Stimulated activated CD4-positive, alpha-beta T cell treated with anti-CD3 and anti-CD28 coated beads, Interleukin-15, amount 100 ng/mL, for 48 hours (primary cell): ENCODE measurements at places on chromosomes 5 and 9.

DNA sequence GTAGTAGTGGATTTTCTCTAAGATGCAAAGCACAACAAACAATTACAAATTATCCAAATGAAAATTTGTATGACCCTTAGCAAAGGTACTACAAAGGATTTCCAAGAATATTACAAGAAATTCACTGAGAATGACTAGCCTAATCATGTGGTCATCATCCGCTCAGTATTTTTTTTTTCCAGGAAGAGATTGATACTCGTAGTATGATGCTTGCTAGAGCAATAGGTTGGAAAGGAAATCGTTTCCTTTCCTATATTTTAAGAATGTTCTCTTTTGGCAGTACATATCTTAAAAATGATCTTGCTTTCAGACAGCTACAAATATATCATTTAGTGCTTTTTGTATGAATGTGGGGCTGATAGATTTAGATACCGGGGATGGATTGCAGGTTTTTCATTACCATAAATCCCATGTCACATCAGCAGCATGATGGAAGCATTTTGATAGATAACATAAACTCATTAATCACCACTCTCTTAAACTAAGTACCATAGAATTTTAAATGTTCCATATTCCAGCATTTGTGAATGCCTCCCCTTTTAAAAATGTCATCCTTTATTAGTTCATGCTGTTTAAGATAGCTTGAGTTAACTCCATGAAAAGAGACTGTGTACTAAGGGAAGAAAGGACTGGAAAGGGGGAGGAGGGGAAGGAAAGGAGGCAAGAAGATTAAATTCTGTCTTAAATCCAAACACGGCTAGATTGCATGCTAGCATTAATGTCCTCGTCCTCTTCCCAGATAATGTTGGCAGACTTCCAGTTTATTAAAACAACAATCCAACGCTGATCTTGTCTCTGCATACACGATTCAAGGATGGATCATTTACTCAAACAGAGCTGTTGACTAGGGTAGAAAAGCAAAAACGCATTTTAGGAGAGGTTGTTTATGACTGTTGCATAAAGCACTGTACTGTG lies 311.7 kb upstream of the ZNF608 start:
- no peak for DNase-seq

DNA sequence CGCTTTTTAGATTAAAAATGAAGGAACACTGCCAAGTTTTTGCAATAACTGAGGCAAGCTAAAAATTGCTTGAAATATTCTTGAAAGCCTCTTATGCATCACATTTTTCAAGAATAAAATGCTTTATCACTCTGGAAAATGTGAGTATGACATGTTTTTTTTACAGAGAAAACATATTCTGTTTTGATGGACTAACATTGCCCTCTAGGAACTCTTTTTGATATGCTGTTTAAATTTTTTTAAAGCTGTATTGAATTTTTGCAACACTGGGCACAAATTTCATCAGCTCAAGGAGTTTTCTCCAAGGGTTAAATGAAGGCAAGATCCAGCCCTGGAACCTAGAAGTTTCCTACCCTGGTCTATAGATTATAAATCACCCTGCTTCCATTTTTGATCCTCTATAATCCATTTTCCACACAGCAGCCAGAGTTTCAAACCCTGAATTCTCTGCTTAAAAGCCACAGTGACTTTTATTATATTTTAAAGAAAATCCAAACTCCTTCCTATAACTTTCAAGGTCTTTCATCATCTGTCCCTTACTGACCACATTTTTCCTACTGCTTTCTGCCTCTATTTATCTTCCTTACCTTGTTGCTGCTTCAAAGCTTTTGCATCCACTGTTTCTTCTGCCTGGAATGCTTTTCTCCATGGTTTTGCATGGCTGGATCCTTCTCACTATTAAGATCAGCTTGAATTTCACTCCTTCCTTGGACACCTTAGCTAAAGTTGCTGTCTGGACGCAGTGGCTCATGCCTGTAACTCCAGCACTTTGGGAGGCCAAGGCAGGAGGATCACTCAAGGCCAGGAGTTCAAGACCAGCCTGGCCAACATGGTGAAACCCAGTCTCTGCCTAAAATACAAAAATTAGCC lies 60.9 kb downstream of the IL31RA start:
- DNase-seq = no peak

DNA sequence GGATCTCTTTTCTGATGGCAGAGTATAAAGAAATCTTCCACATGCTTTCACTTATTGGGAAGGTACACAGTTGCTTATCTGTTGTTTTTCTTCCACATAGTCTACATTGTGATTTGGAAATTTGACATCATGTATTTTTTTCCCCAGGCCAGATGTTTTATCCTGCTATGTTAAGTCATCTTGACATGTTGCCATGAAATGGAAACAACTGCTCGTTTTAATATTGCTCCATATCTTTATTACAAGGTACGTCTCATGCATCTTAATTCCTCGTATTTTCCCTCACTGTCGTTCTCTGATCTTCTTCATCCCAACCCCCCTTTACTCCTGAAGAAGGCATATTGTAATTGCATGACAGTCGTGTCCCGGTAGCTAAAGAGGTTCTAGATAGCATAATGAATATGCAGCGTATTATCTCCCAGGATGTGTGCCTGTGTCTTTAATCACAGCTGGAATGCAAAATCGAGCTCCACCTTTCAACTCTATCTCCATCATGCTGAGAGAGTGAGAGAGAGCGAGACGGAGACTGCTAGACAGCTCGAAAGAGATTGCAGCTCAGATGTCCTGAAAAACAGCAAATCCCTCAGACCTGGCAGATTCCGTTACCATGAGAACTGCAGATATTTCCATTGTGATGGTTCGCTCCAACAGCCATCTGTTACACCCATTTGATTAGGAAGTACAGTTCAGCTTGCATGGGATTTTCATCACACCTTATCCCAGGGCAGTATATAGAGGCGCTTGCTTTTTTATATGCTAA lies 281.7 kb downstream of the TMEM38B start:
- no peak for DNase-seq

DNA sequence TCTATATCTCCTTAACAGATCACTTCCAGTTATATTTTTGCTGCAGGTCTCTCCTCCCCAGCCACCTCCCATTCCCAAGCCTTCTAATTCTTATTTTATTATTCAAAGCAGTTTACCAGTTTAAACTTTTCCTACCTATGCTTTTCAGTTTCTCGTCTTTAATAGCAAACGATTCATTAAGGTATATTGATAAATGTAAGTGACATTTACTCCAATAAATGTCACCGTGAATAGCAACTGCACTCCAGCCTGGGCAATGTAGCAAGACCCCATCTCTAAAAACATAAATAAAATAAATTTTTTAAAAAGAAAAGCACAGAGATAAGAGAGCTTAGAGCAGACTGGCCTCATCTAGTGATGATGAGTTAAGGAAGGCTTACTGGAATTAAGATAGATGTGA lies 42.6 kb downstream of the ARRDC3 start:
- no peak for DNase-seq

GRCh38 chr9:33375841-33376321 lies 26.5 kb downstream of the AQP7 start:
- DNase-seq = no peak

DNA sequence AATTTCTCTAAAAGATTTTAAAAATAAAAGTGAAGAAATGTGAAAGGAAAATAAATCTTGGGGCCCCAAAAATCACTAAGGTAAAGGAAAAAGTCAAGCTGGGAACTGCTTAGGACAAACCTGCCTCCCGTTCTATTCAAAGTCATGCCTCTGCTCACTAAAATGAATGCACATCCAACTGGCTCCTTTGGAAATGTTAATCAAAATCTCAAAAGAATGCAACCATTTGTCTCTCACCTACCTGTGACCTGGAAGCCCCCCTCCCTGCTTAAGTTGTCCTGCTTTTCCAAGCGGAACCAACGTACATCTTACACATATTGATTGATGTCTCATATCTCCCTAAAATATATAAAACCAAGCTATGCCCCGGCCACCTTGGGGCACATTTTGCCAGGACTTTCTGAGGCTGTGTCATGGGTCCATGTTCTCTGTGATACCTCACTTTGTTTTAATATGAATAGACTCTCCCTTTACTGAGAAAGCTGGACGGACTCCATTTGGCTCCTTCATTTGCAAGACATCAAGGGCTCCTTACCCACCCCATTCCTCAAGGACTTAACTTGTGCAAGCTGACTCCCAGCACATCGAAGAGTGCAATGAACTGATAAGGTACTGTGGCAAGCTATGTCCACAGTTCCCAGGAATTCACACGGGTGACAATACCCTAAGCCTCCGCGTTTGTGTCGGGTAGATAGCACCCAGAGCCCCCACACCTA lies 164.3 kb downstream of the SMC2 start:
- DNase-seq = no peak

DNA sequence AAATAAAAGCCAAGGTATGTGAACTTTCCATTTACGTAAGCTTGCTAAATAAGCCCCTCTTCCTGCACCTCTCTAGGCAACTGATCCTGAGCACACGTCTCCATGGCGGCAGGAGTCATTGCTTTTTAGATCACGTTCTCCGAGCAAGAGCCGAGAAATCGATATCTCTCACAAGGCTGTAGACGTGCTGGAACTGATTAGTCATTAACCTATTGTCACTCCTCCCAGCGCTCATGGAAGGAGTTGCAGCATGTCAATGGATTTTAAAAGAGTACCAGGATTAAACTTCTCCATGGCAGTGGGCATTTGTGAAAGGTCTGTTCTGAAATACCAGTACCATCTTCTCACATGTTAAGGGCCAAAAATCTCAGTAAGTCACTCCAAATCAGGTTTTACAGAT lies 4.7 kb upstream of the ADCY2 start:
- no peak for DNase-seq

DNA sequence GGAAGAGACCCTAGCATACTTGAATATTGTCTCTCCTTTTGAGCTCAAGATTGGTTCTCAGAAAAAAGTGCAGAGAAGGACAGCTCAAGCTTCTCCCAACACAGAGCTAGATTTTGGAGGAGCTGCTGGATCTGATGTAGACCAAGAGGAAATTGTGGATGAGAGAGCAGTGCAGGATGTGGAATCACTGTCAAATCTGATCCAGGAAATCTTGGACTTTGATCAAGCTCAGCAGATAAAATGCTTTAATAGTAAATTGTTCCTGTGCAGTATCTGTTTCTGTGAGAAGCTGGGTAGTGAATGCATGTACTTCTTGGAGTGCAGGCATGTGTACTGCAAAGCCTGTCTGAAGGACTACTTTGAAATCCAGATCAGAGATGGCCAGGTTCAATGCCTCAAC lies 9.5 kb downstream of the RNF14 start:
- DNase-seq = no peak

DNA sequence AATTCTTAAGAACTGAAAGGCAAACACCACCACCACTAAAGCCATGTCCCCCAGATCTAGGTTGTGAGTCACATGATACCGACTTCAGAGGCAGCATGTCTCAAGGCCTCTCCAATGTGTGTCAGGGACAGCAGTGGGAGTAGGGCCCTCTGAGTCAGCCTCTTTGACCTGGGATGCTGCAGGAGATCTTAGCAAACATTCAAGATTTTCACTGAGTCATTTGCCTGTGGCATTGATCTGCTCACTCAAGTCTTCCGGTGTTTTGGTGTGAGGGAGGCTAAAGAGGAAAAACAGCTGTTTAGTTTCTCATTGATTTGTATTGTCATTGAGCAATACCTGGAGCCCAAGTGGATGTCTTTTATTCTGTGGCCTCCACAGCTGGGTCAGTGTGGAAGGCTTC lies 36.1 kb downstream of the TMC1 start:
- DNase-seq = peak; percentile 34

DNA sequence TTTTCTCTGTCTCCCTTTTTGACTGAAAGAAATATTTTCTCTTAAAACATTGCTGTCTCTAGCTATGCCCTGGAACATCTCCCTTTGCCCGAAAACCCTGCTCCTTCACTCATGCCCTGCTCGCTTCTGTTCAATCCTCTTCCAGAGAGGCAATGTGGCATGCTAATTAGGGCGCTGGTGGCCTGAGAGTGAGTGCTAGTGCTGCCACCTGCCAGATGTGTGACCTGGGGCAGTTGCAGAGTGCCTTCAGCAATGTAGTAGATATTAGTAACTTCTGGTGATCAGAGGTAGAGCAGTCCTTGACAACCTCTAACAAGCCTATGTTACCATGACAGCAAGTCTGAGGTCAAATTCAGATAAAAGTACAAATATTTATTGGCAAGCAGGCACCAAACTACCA lies 119.5 kb upstream of the OSMR start:
- DNase-seq = no peak

GRCh38 chr9:38110476-38110875 lies 41.4 kb upstream of the SHB start:
- no peak for DNase-seq

DNA sequence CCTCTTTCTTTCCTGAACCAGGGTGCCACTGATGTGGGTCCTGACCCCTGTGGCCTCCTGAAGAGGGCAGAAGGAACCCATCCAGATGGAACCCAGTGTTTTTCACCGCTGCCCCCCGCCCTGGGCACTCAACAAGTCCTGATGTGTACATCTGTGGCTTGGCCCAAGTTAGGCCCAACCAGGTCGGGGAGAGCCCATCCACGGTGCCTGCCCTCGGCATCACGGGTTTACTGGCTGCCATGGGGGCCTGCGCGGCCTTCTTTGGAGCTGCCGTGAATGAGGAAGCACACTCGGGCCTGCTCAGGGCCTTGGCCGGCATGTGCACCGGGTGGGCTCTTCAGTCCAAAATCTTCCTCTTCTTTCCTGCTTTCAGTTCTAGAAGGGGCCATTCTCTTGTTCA lies 5.8 kb downstream of the ECSCR start:
- DNase-seq = no peak

GRCh38 chr5:131373265-131373664 lies 109.4 kb downstream of the CDC42SE2 start:
- DNase-seq = no peak

GRCh38 chr5:95081500-95081960 lies 203.4 kb downstream of the MCTP1 start:
- no peak for DNase-seq

GRCh38 chr5:126139086-126139485 lies 284.1 kb upstream of the GRAMD2B start:
- no peak for DNase-seq

DNA sequence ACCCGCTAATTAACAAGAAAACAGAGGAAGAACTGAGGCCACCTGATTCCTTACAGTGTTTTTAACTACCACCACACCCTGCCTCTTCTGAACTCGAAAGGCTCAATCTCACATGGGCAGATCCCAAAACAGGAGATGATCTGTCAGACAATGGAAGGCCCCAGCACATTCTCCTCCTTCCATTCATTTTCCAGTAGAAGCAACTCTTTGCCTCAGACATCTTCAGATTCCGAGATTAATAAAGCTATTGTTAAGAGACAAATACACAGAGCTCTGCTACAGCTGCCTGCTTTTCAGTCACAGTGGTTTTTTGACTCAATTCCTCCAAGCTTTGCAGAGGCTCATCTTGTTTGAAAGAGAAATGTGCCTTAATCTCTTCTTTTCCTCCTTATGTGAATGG lies 127.2 kb upstream of the ADAMTSL1 start:
- no peak for DNase-seq

DNA sequence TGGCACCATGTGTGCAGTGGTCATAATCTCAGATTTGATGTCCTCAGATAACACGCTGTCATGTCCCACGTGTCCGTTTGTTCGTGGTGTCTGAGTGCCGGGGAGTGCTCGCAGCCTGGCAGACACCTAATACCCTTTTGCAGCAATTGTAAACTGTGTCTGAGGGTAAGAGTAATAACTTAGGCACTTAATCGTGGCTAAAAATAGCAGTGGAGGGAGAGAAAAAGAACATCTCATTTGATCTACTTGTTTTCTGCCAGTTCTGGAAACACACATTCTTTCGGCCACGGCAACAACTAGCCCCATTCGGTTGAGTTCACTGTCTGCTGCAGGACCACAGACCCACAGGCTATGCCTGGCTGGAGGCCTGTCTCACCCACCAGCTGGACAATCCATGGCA lies 16.5 kb downstream of the ADCY2 start:
- no peak for DNase-seq

- DNase-seq = peak; percentile 27
Observed at GRCh38 chr9:70411121-70411929, 3.1 kb downstream of the KLF9 start.

- no peak for DNase-seq
Observed at GRCh38 chr5:10699281-10699874, 61.7 kb downstream of the DAP start.
